AG08395 (cell line): ENCODE measurements at places on chromosomes 3 and 15.

- DNase-seq, result no peak
Observed at GRCh38 chr3:177713928-177714900, 516.9 kb upstream of the TBL1XR1 start.

DNA sequence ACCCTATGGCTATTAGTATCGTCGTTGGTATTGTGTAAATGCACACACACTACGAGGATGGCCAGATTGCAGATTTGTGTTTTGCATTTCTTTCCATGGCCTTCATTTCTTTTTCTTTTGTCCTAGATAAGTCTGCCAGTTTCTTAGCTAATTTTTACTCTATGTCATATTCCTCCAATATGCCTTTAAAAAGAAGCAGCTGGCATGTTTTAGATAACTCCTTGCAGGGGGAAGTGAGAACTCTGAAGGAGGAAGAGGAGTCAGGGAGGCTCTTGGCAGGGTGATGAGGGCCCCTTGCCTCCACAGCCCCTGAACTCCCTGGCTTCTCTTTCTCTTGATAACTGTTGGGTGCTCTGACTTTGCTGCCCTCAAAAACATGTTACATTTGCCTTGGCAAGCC, 244.0 kb downstream of the GABRG3 start:
- no peak for DNase-seq

- no peak for DNase-seq
Observed at GRCh38 chr3:134136604-134137003, 106.9 kb upstream of the SLCO2A1 start.

DNA sequence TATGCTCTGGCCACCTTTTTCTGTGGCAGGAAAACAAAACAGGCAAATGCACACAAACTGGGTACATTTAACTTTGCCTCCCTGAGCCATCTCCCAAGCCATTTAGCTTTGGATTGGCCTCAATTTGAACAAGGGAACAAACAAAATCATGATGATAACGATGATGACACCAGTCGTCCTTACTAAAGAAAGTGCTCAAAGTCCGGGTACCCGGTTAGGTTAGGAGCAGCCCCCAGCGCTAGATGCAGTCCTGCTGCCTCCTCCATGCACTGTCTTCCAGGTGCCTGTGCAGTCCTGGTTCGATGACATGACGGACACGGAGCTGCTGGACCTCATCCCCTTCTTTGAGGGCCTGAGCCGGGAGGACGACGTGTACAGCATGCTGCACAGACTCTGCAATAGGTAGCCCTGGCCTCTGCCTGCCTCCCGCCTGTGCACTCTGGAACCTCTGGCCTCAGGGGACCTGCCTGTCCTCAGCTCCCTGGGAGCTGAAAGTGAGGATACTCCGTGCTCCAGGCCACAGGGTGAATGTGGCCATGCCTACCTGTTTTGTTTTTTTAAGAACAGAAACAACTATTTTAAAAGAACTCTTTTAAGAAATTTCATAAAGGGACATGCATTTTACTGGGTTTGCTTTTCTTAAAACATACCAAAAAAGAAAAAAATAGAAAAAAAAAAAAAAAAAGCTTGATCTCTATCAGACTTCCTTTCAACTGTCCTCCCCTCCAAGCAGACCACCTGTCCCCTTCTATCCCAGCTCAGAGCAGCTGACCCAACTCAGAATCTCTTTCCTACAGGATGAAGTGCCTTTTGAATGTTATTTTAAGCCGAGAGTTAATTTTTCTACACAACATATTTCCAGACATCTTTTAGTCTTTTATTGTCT, 9.9 kb upstream of the VILL start:
- no peak for DNase-seq
